Stimulated activated CD4-positive, alpha-beta T cell treated with anti-CD3 and anti-CD28 coated beads, TNF-alpha, amount 100 ng/mL, for 24 hours (primary cell): ENCODE measurements at places on chromosomes 3 and 15.
A peak's percentile ranks its signal among the peaks of the same experiment; 100 is the strongest.

- no peak for DNase-seq
Measured at GRCh38 chr3:150635526-150635925, 32.4 kb downstream of the SELENOT start.

- DNase-seq = no peak
Measured at GRCh38 chr3:10389339-10389738, 68.4 kb upstream of the SEC13 start.

GRCh38 chr3:18149935-18150334, 275.2 kb downstream of the SATB1 start:
- no peak for DNase-seq

DNA sequence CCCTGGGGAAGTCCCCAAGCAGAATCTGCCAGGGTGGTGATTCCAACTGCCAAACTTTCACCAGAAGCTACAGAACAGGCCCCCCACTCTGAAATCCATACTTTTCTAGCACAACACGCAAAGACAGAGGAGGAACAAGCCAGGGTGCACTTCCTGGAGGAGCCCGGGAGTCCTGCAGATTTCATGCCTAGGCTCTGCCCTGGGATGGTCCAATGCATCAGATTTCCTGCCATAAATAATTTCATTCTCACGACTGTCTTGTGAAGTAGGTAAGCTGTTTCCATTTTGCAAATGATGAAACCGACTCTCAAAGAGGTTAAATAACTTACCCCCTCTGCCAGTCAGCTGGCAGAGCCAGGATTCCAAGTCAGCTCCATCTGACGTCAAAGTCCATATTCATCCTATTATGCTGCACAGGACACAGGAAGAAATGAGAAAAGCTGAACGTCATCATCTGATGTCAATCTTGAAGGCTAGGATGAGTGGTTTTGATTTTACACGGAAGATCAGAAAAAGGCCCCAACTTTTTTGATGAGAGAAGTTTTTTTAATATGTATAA, 134.8 kb upstream of the IGF1R start:
- no peak for DNase-seq

- DNase-seq = no peak
Measured at GRCh38 chr3:114338651-114339357, 45.0 kb downstream of the TIGIT start.

- no peak for DNase-seq
Measured at GRCh38 chr3:87317779-87318178, 41.4 kb upstream of the POU1F1 start.

GRCh38 chr15:89749951-89750559, 994 bp downstream of the MESP1 start:
- no peak for DNase-seq

DNA sequence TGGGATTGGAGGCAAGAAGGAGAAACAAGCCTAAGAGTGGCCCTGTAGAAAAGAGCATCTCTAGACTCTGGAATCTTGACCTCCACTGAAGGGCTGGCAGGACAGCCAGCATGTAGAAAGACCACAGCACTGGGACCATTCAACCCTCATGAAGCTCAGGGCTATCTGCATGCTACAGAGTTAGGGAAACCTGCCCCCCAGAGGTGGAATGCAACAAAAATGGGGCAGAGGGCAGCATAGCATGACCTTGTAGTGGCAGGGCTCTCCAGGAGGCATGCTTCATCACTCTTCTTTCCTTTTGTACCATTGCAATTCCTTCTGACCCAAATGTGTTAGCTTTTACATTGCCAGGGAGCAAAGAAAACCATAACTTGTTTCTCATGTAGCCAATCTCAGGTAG, 445.4 kb downstream of the EPHB1 start:
- DNase-seq = no peak

DNA sequence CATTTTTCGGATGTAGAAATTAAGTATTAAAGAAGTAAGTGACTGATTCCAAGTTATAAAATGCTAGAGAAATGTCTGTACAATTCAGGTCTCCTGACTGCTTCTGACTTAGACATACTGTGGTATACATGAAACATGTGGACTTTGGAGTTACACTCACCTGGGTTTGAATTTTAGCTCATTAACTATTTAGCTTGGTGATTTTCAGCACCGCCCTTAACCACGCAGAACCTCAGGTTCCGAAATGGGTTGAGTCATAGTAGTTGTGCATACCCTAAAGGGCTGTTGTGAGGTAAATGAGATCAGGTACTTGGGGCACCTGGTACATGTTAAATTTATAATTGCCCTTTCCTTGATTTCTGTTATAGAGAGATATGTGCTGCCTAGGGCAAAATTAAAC, 32.9 kb upstream of the UTS2B start:
- DNase-seq = no peak

DNA sequence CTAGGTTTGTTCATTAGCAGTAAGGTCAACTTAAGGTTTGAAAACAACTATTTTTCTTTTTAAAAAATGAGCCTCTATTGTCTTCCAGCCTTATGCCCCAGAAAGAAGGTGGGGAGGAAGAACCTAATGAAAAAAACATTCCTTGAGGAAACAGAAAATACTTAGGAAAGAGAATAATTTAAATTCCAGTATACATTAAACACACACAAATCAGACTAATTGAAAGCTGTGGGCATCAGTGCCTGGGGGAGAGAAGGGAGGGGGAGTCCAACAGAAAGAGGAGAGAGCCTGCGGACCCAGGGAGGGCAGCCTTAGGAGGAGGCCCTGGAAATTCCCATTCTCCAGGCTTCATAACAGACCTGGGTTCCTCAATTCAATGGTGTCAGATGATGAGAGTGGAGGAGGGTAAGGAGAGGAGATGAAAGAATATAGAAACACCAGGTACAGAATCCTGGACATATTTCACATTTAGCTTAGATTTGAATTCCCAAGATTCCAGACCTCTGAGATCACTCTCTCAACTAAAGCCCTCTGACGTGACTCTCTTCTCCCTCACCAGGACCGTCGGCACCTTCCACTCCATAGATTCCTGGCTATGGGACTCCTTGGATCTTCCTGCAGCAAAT, 320.5 kb upstream of the UMPS start:
- no peak for DNase-seq

- DNase-seq = peak; percentile 30
Measured at GRCh38 chr3:15051531-15051930, 13.6 kb downstream of the MRPS25 start.

- no peak for DNase-seq
Measured at GRCh38 chr3:49636883-49637609, 37.1 kb upstream of the APEH start.
